ENCODE measurements at places on chromosomes 2 and 18.

- DNase-seq, result peak; percentile 34
Measured at GRCh38 chr2:53880756-53881155, 21.0 kb upstream of the GPR75 start.

GRCh38 chr2:11669454-11670291, at the start of gene NTSR2:
TSS of gene NTSR2 (minus strand) at chr2:11670195. CDS start at chr2:11670129, 66 bp downstream.
- DNase-seq, result peak; percentile 70

GRCh38 chr18:32851936-32852335, 79.1 kb upstream of the KLHL14 start:
- no peak for DNase-seq

DNA sequence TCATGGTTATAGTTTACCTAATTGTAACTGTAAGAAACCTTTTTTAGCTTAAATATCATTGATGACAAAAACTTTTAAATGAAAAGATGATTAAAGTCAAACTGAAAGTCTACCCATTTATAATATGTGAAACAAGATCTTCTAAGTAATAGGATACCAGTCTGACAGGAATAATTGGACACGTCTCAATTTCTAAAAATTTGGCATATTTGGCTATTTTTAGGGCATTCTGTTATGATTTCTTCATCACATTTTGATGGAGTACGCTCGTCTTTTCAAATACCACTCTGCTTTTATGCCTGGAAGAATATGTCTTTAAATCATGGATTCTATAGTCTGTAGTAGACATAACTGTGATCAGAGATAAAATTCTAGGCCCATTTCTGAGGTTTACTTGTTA, 1.3 kb downstream of the R3HDM1 start:
- no peak for DNase-seq

- no peak for DNase-seq
Measured at GRCh38 chr2:210461401-210461800, 15.2 kb downstream of the LANCL1 start.

DNA sequence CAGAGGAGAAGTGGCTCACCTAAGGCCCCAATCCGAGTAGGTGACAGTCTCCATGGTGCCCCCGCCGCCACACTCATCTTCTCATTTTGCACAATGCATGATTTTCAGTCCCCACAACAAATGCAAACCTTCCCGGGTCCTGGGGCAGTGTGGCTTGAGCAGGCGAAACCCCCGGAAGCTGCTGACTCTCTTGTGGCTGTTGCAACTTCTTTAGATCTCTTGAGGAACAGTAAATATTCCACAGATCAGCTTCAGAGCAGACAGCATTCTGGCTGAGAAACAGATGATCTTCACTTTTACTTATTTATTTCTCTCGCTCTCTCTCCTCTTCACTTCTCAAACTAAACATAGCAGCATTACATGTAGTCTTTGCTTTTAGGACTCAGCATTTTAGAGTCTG, 51.9 kb downstream of the ASAP2 start:
- peak; percentile 75 for DNase-seq

DNA sequence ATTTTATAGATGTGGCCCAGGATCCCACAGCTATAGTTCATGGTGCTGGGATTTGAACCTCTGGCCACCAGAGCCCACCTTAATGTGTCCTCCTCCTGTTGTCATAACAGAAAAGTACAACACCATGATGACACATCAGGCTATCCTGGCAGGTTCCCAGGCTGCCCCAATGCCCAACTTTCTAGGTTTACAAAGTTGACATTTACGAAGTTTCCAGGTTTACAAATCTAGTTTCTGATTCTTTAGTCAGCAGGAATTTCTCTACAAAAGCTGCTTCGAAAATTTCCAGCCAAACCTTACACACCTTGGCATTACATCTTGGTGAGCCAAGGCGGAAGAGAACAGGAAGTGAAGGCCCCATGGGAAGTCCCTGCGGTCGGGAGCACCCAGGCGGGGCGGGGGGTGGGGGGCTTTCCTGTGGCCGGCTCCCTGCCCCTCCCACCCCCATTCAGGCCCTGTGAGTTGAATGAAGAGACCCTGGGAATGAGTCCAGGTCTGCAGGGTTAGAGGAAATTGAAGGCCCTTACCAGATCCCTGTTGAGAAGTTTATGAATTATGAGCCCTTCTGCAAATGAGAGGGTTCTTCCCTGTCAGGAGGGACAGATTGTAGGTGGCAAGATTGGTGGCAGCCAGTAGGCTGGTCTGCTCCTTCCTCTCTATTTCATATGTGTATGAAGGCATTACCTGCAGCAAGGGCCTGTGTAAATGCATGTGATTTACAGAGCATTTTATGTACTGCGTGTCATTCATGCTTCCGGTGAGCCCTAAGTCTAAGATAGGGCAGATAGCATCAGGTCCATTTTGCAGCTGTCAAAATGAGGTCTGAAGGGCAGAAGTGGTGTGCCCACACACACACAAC, 11.1 kb upstream of the IL1RN start:
- no peak for DNase-seq

DNA sequence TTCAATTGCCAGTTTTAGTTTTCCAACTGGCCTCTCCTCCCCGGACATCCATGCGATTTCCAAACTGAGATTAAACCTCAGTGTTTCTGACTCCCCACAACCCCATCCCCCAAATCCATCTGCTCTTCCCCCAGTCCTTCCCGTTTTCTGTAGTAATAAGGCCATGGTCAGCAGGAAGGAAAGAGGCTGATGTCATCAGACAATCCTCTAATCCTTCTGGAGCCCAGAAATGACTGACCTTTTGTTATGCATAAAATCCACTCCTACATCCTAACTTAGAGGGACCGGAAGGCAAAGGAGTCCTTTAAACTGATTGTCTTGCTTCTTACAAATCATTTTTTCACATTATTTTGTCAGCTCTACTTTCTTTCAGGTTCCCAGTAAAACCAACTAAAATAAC, 155.8 kb downstream of the INO80D start:
- peak; percentile 70 for DNase-seq

DNA sequence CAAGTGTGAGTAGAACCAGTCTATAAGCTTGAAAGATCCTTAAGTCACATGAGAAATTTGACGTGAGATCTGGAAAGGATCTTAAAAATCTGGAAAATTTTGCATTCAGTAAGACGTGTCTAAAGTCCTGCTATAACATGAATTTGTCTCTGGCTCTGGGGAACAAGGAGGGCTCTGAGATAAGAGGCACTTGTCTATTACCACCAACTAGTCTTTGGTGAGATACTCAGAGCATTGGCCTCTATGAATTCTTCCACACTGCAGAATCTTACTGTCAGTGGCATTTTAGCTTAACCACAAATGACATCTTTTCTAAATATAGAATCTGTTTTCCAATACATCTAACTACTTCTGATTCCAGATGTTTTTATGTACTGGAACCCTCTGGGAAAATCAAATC, 1504.5 kb downstream of the DPP10 start:
- DNase-seq, result no peak

- peak; percentile 57 for DNase-seq
Measured at GRCh38 chr2:148560496-148560895, 84.1 kb upstream of the EPC2 start.

GRCh38 chr2:29561181-29561580, 360.2 kb downstream of the ALK start:
- no peak for DNase-seq
